ENCODE measurements at places on chromosomes 2 and 18.

DNA sequence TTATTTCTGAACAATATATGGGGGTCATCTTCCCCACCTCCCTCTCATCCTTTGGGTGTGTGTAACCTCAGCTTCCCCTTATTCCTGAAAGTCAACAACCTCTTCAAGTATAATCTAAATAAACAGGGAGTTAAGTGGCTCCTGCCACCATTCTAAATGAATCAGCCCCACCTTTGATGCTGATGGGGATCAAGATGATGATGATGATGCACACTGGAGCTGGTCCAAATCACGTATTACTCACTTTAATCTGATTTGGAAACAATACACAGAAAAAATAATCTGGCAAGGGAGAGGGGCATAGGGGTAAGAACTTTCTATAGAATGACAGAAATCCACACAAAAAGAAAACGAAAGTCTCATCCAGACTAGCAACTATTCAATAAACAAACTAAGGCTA lies 7.1 kb downstream of the ACVR1 start:
- DNase-seq: no peak

GRCh38 chr2:177673602-177674595 lies 281.3 kb downstream of the AGPS start:
- no peak for DNase-seq

DNA sequence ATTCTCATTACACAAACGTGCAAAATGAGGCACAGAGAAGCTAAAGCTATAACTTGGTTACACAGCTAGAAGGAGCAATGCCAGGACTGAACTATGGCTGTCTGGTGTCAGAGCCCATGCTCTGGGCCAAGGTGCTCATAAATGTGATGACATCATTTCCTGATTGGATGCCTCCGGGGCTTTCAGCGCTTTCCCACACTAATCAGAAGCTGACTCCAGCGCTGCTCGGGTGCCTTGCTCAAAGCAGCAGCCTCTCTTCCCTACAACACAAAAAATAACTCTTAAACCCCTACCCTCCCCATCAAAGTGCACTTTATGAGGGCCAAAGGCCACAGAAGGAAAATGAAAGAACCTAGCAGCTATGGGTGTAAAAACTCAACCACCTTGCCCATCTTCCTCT lies 90.7 kb downstream of the STK39 start:
- no peak for DNase-seq

DNA sequence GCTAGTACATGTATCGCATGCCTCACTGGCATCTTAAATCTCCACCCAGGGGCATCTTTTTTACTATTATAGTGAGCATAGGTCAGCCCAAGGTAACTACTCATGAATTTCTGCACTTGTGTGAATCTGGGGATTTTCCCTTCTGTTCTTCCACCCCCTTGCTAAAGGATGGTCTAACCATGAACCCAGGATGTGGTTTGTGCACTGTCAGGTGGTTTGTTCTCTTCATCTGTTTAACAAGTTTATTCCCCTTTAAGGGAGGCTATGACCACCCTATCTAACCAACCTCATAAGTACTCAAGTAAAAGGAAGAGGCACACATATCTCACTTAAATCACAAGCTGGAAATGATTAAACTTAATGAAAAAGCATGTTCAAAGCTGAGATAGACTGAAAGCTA lies 243.0 kb downstream of the RPRM start:
- no peak for DNase-seq

GRCh38 chr18:58544616-58545337 lies 84.1 kb downstream of the ALPK2 start:
- no peak for DNase-seq

DNA sequence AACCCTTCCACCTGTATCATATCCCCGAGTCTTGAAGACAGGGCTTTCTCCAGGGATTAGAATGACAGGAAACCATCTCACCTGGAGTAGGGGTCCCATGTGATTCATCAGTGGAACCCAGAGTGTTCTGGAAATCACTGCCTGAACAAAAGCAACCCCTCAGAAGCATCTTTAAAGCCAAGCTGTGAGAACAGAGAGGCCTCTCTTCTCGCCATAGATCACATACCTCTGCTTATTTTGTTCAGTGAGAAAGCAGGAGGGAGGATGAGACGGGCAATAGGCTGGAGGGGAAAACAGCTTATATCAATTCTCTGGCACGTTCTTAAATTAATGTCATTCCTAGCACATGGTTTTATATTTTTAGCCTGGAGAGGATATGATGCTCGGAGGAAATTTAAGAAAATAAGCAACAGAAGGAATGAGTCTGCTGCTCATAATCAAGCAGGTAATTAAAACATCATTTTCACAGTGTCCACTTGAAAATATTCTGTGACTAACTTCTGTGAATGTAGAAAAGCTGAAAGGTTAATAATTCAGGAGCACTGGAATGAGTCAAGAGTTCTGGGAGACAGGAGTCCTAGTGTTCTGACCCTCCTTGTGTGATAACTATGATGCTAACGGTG lies 213.6 kb upstream of the SP5 start:
- no peak for DNase-seq

DNA sequence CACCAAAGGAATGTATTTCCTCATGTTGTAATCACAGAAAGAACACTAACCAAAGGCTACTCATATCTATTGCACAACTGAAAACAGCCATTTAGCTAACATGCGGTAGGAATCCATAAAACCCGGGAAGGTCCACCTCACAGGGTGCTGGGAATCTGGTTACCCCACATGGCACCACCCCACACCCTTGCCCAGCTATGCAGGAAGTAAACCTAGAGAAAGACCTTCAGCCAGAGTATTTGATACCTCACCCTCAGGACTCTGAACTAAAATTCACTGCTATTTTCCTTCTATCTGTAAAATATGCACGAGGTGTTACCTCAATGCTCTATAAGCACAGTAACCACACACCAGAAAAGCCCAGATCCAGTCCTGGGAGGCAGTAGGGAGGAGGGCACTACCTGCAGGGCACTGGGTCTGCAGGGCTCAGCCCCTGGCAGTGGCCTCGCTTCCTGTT lies 45.8 kb downstream of the PTPN2 start:
- no peak for DNase-seq

DNA sequence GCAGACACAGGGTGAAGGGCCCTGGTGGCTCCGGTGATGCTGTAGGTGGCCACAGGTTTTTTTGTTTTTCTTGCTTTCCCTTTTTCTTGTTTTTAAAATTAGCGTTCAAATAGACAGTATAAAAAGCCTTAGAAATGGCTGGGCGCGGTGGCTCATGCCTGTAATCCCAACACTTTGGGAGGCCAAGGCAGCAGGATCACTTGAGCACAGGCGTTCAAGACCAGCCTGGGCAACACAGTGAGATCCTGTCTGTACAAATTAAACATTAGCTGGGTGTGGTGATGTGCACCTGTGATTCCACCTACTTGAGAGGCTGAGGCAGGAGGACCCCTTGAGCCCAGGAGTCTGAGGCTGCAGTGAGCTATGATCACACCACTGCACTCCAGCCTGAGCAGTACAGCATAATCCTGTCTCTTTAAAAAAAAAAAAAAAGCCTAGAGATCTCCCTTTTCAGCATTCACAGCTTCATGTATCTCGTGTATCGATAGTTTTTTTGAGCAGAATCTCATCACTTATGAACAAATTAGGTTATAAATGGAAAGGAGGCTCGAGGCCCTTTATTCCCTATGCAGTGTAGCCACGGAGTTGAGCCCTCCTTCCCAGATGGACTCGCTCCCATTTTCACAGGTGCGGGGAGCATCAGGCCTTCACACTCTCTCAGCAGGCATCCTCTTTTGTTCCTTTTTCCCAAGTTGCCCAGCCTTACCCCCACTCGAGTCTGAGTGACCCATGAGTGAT lies 50.8 kb downstream of the EMILIN2 start:
- DNase-seq: no peak

Data from stimulated activated CD8-positive, alpha-beta memory T cell treated with anti-CD3 and anti-CD28 coated beads, Interleukin-7, amount 100 ng/mL, for 48 hours (primary cell).